ENCODE measurements at places on chromosomes 1 and 21.

GRCh38 chr1:43839056-43839455, 94.5 kb upstream of the ARTN start:
- DNase-seq, result no peak

- DNase-seq, result no peak
Measured at GRCh38 chr1:17110555-17110926, 8.7 kb downstream of the PADI2 start.

DNA sequence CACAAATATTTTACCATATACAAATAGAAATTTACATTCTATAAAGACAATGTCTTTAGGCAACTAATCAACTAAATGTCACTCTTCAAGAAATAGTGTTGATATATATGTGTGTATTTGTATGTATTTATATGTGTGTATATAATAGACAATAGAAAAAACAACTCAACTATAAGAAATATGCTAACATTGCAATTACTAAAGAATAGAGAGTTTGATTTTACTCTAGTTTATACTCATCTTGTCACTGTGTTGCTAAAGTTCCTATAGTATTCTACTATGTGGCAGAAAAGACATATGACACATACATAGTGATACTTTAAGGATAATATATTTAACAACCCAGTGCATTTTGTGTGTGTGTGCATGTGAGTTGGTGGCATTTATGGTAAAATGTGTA, 1728.3 kb downstream of the PLA2G4A start:
- no peak for DNase-seq

DNA sequence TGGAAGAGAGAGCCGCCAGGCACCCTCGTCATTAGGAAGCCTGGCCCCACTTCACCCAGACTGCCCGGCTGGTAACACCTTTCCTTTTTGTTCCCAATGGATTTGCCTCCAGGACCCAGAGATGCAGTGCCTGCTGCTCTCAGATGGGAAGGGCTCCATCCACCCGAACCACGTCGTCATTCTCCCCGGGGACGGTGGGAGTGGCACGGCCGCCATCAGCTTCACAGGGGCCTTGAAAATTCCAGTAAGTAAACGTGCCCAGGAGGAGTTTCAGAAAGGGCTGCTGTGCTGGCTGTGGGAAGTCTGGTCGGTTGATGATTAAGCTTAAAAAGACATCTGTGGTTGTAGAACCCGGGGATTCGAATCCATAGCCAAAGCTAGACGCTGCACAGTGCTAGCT, 45.2 kb downstream of the SLC37A1 start:
- no peak for DNase-seq

GRCh38 chr1:22641906-22642636, 1.4 kb upstream of the C1QC start:
- peak; percentile 56 for DNase-seq

DNA sequence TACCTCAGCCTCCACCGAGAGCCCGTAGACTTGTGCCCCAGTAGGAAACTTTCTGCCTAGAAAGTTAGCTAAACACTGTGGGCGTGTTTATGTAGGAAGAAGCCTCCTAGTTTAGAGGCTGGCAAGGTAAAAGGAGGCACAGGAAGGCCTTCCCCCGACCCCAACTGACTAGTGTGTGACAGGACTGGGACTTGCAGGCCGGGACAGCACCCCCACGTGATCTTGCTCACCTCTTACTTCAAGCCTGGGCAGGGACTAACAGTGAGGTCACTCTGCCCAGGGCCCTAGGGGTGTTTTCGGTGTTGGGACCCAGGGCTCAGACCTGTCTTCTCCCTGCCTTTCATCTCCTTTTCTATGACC, 392 bp upstream of the TAGLN2 start:
- DNase-seq, result no peak

DNA sequence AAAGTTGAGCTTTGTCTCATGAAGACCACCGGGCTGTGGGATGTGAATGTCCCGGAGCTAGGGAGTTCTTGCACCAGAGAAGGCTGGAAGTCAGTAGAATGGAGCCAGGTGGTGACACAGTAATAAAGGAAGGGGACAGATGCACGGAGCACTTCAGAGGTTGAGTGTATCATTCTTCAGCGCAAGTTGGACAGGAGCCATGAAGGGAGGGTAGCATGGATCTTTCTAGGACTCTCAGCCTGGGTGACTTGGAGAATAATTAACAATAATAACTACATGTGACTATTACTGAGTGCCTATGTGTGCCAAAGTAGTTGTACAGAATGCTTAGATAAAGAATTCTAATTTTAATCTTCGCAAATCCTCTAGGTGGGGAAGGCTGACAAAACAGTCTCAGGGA, 258.7 kb upstream of the AJAP1 start:
- no peak for DNase-seq

- DNase-seq, result no peak
Measured at GRCh38 chr1:240613356-240614142, 1.6 kb upstream of the GREM2 start.

GRCh38 chr1:100076744-100077143, 56.0 kb downstream of the SASS6 start:
- DNase-seq, result no peak

DNA sequence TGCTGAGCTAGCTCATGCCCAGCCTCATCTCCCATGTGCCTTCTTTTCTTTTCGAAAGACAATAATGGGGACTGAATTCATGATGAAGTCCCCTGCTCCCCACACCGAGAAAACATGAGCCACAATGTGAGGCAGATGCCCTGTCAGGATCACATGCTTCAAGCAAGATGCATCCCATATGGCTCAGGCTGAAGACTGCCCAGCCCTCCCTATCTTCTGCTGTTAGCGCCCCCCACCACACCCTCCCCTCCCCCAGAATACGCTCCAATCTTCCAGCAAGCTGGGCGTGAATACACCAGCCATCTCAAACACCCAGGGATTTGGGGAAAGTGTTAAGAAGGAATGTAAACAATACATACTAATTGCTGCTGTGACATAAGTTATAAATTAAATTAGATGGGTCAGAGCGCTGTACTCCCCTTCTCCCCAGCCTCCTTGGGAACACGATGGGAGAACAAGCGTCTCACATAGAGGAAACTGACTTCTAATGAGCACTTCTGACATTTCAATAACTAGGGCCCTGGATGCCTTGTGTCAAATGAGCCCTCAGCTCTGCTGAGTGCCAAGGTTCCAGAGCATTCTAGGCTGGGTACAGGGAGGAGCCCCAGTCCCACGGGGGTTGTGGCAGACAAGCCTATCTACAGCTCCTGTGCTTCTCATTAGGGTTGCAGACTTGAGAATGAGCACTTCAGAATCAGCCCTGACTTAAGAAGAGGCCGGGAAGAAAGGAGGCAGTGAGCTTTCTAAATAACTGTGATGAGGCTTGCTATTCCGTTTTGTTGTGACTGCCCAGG, 55.6 kb downstream of the TNR start:
- no peak for DNase-seq

GRCh38 chr21:36798491-36798890, 99.6 kb downstream of the SIM2 start:
- no peak for DNase-seq

- no peak for DNase-seq
Measured at GRCh38 chr1:148160343-148161052, 8.4 kb upstream of the NBPF11 start.

- DNase-seq, result no peak
Measured at GRCh38 chr1:202439308-202439707, 90.8 kb downstream of the PPP1R12B start.

- no peak for DNase-seq
Measured at GRCh38 chr1:117097443-117097842, 24.1 kb downstream of the TRIM45 start.

DNA sequence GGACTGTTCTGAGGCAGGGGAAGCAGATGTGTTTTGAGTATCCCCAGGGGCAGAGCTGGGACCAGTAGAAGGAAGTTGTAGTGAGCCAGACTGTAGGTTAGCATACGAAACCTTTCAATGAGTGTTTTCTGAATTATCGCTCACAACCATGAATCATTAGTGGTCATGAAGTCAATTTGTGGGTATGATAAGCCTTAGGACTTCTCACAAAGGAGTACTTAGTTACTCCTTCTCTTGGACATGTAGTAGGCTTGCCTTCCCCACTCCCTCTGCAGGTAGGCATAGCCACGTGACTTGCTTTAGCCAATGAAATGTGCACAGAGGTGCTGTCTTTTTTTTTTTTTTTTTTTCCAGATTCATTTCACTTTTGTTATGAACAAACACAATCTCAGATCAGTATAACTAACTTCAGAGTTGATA, 23.9 kb upstream of the FAAH start:
- DNase-seq, result no peak

DNA sequence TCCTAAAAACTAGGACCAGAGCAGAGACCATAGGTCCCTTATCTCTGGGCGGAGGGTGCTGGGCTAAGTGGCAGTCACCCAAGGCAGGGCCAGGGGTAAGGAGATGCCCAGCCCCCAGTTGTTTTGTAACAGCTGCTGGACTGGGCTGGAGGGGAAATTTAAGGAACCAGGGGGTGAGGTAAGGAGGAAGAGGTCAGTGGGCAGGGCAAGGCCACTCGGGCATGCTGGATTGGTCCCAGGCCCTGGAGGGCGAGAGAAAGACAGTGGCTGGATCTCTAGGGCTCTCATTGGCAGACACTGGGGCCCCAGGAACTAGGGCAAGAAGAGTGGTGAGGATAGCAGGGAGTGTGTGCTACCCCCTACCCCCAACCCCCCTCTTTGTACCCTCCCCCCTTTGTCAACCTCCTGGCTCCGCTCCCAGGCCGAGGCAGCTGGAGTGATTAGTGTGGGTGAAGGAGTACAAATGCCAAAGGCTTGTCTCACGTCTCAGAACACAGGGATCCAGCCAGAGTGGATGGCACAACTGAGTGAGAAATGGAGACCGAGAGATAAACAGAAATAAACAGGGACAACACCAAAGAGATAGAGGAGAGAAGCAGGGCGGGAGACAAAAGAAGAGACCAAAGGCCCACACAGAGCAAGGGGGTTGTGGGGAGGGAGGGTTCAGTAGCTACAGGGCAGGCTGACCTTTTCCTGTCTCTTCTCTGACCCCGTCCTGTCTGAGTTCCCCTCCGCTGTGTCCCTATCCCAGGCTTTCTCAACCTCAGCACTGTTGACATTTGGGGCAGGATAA, 20.5 kb upstream of the THRAP3 start:
- DNase-seq, result no peak

- DNase-seq, result no peak
Measured at GRCh38 chr1:177690996-177691395, 278.9 kb downstream of the SEC16B start.

DNA sequence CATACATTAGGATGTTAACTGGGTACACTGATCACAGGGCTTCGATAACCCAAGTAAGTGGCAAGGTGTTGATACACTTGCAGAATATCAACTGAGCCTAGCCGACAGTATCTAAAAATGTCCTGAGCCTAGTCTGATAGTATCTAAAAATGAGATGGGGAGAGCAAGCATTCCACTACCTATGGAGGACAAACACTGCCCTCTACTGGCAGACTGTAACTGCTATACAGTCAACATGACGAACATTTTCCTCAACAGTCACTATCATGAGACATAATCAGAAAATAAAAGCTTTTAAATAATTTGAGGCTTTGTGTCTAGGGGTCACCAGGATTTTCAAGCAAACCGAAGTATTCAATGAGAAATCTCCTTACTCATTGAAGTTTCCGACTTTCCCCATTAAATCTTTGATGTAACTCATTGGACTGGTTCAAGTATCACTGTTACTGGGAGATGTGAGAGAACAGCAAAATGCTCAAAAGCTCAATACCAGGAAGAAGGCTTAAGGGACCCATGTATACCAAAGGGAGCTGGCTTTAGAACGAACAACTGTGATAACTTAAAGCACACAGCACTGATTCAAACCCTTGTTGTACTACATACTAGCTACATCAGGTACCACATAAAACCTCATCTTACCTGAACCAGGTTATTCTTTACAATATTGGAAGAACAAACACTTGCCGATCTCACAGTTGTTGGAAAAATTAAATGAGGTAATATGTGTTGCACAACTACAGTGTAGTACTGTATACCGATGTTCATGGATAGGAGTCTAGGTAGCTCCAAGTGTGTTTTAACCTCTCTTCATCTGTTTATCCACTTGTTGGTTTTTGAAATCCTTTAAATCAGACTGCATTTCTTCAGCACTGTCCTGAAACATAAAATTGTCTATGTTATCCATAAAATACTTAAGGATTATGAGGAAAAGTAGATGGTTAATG, 31.1 kb upstream of the SLC45A3 start:
- peak; percentile 67 for DNase-seq

GRCh38 chr1:117058810-117059209, 1.3 kb upstream of the TTF2 start:
- no peak for DNase-seq

GRCh38 chr1:153991151-153991630, 629 bp downstream of the RPS27 start:
- DNase-seq, result peak; percentile 29

GRCh38 chr1:8816831-8817411, 519 bp downstream of the RERE start:
- peak; percentile 12 for DNase-seq

GRCh38 chr1:224669403-224669802, 53.3 kb downstream of the CNIH3 start:
- no peak for DNase-seq

DNA sequence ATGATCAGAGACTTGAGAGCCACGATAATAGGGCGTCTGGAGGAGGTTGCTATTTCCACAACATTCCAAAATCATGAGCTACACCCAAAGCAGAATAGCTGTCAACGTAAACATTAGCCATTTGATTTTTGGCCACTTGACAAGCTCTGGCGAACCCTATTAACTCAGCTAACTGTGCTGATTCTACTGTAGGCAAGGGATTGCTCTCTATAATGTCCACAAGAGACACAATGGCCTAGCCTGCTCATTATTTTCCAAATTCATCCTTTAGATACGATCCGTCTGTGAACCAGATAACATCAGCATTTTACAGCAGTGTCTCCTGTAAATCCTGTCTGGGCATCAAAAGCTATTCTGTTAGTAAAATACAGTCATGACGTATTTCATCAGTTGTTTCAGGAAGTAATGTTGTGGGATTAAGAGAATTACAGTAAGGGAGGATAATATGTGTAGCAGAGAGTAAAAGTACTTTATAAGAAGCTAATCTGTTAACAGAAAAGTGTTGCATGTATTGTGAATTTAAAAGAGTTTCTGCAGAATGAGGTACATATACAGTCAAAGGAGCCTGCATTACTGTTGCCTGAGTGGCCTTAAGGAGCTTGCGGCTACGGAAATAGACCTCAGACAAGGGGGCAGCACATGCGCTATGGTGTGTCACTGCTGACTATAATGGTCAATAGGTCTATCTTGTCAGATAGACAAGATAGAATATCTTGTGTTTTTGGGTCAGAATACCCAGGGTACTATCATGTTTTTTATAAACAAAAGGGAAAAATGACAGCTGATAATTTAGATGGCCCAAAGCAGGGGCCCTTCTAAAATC, 44.9 kb upstream of the TINAGL1 start:
- DNase-seq, result no peak

GRCh38 chr21:44701541-44701940, 4.6 kb downstream of the KRTAP10-12 start:
- no peak for DNase-seq

GRCh38 chr1:157105298-157105987, 5.8 kb upstream of the ETV3L start:
- DNase-seq, result no peak

GRCh38 chr1:24228311-24228710, 41.2 kb upstream of the IFNLR1 start:
- DNase-seq, result no peak
